Dermis lymphatic vessel endothelial cell (primary cell): ENCODE measurements at places on chromosomes 2 and 18. TPM values are rescaled to one million over a fixed set of nuclear protein-coding genes. Genes with fewer than 3 reads are reported as not detected.

Gene PIK3C3
- 39.6 and 48.0 TPM in 2 replicates for total RNA-seq

Gene ASXL2
- total RNA-seq = 5.0 and 6.7 TPM in 2 replicates

Gene PROC
- total RNA-seq = 0.11 and 0.52 TPM in 2 replicates

Gene LYPD6B
- 0.11 TPM in 1 of 2 replicates, not detected in the other for total RNA-seq

Gene GRHL1
- total RNA-seq = 0.09 and 0.11 TPM in 2 replicates

Gene FAM161A
- total RNA-seq = 1.1 and 1.3 TPM in 2 replicates

Gene RAMP1
- total RNA-seq = not detected in 2 replicates

Gene RAB1A
- 79.7 and 84.1 TPM in 2 replicates for total RNA-seq

Gene RUFY4
- total RNA-seq = not detected in 2 replicates
